ENCODE measurements at places on chromosomes 1 and 21.

- DNase-seq = no peak
Measured at GRCh38 chr1:165253818-165254254, 102.7 kb downstream of the LMX1A start.

DNA sequence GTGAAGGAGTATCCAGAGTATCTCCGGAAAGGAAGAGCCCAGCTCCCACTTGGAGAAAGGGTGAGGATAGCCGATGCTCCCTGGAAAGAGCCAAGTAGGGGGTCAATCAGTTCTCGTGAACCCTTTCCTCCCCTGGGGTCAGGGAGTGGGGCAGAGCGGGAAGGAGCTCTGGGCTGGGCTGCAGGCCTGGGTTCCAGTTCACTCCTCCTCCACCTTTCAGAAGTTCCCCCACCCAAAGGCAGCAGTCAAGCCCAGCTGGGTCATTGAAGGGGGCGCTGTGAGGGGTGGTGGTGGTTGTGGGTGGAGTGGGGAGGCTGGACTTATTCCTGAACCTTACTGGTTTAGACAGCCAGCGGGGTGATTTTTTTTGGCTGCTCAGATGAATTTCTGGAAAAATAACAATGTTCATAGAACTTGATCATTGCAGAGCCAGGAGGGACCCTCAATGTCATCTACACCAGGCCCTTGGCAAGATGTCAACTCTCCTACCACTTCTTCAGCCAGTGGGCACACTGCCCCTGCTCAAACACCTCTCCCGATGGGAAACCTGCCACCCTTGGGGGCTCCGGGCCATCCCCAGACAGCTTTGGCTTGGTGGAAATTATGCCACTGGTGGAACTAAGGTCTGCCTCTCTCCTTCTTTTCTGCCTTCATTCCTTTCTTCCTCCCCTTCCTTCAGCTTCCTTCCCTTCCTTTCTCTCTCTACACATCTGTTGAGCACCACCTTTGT, 235.8 kb downstream of the TRABD2B start:
- no peak for DNase-seq

GRCh38 chr1:145979746-145980456, 15.4 kb downstream of the POLR3GL start:
- no peak for DNase-seq

DNA sequence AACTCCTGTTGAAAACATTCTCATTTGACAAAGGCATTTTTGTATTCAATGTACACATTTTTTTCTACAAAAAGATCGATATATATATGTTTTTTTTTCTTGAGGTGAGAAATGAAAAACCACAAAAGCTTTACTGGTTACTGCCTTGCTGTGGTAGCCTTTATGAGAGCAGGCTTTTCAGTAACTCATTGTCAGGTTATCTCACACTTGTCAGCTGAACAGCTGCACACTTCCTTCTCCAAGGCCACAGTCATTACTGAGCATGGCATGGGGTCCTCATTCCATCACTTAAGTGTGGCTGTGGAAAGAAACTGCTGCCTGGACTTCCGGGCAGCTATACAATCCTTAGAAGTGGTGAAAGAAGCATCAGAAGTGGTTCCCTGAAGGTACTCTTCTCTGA, 169.3 kb upstream of the ZP4 start:
- DNase-seq = no peak

- DNase-seq = no peak
Measured at GRCh38 chr1:32094746-32095521, 12.9 kb upstream of the KPNA6 start.

DNA sequence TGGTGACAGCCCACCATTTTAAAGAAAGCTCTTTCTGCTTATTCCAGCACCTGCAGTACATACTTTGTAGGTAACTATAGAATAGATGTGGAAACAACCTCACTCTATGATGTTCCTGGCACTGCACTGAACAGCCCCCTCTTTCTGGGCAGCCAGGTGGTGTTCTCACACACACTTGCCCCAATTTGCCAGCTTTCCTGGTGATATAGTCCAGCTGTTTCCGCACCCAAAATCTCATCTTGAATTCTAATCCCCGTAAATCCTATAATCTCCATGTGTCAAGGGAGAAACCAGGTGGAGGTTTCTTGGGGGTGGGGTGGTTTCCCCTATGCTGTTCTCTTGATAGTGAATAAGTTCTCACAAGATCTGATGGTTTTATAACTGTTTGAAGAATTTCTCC, 102.2 kb downstream of the FCRL5 start:
- no peak for DNase-seq

DNA sequence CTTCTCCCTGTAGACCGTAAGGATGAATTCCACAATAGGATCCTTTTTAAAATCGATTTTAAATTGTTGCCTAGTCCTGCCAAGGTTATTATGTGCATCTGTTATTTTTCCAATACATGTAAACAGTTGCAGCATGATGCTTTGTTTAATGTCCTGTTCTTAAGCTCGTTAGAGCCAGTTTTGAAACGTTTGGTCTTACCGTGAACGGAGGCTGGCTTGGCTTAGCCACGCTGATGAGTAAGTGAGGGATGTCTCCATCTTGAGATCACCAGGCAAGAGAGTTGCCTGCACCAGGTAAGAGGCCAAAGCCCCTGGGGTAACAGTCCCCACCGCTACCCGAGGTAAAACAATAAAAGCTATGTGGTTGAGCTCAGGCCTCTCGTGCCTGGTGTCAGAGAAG, 17.3 kb downstream of the CSTB start:
- DNase-seq = no peak

- DNase-seq = peak; percentile 72
Measured at GRCh38 chr1:204989266-204990058, 53.5 kb upstream of the CNTN2 start.

- DNase-seq = no peak
Measured at GRCh38 chr21:38413958-38414548, 84.2 kb downstream of the ERG start.

DNA sequence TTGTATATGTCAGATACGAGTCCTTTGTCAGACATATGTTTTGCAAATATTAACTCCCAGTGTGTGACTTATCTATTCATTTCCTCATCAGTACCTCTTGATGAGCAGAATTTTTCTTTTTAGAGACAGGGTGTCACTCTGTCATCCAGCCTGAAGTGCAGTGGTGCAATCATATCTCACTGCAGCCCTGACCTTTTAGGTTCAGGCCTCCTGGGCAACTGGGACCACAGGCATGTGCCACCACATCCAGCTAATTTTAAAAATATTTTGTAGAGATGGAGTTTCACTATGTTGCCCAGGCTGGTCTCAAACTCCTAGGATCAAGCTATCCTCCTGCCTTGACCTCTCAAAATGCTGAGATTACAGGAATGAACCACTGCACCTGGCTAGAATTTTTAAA, 93.0 kb downstream of the HLCS start:
- no peak for DNase-seq

- DNase-seq = no peak
Measured at GRCh38 chr1:50358962-50359361, 64.3 kb downstream of the DMRTA2 start.

- DNase-seq = no peak
Measured at GRCh38 chr1:227272428-227272827, 45.9 kb downstream of the CDC42BPA start.

- no peak for DNase-seq
Measured at GRCh38 chr1:158028969-158029368, 35.5 kb downstream of the KIRREL1 start.

GRCh38 chr1:175192111-175192629, 406 bp downstream of the KIAA0040 start:
- DNase-seq = no peak

DNA sequence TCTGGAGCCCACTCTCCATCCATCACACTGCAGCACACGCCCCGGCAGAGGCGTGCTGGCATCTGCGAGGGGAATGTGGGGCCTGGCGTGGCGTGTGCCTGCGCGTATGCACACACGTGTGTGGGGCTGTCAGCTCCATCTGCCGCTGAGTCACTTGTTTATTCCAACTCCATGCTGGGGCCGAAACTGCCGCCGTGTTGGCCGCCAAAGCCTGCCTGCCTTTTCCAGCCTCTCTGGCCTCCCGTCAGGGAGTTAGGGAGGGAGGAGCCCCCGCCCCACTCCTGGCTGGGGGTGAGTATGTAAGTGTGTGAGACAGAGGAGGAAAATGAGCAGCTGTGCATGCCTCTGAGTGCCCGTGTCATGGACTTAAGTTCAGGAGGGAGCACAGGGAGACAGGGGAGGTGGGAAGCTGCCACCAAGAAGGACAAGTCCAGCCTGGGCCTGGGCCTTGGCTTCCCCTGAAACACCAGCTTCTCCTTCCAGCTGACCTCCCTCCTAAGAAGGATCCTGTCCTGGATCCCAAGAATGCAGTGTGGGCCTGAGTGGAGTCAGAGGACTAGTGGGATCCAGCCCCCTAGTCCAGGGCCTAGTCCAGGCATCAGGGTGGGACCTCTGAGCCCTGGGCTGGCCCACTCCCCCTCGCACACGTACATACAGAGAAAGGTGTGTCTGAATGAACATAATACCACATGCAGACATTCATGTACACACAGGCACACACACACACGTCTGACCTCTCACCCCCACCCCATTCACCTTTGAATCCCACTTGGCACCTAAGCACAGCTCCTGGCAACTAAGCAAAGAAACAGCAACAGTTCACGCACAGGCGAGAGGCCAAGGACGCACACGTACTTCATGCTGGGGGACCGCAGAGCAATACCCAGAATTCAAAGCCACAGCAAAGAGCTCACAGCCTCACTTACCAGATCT, 24.7 kb downstream of the MEF2D start:
- DNase-seq = peak; percentile 30

DNA sequence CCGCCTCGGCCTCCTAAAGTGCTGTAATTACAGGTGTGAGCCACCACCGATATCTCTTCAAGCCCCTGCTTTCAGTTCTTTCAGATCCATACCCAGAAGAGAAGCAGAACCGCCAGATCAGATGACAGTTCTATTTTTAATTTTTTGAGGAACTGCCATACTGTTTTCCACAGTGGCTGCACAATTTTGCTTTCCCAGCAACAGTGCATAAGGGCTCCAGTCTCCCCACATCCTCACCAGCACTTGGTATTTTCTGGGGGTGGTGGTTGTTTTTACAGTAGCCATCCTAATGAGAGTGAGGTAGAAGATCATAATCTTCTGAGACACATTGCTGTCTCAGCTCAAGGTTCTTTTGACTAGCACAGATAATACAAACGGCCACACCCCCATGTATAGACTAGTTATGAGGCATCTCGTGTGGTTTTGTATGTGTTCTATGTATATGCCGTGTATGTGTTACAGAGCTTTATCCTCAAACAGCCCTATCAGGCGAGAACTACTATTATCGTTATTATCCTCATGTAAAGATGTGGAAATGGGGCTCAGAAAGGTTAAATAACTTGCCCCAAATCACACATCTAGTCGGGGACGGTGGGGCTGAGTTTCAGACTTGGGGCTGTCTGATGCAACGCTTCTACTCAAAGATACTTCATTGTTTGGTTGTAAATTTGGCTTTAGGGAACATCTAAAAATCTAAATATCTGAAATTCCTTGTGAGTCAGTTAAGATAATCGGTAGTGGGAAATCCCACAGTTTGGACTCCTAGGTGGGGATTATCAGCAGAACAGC, 12.0 kb downstream of the FHAD1 start:
- DNase-seq = no peak

DNA sequence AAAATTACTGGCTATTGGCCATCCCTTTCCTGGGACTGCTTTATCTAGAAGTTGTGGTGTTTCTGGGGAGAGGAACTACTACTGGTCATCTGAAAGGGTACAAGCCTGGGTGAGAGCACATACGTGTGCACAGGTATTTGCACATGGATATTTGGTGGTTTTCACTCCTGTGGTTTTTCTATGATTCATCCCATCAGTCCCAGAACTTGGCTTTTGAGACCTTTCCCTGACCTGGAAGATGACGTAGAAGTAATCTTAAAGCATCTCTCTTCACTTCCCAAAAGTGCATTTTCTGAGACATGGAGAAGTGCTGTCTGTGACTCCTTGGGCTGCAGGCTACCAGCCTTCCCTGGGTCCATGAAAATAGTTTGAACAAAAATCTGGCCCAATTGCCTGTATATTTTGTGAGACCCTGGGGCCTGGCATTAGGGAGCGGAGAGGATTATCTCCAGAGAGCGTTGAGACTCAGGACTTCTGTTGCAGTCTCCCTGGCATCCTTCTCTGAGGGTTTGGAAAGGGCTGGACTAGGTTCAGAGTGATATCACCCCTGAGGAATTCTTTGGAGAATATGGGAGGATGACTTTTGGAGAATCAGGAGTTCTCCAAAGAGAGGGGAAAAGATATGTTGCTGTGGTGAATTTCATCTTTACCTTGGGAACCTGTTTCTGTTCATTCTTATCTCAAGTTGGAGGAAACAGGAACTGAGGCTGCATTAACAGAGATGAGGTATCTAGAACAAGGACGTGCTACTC, 130.8 kb downstream of the NOS1AP start:
- DNase-seq = no peak

- DNase-seq = no peak
Measured at GRCh38 chr21:41761211-41761933, 5.5 kb downstream of the RIPK4 start.

GRCh38 chr1:1619917-1620361, 4.6 kb downstream of the MIB2 start:
- no peak for DNase-seq

GRCh38 chr1:226086776-226087175, 24.3 kb downstream of the H3-3A start:
- no peak for DNase-seq

- DNase-seq = peak; percentile 27
Measured at GRCh38 chr1:203038891-203039608, 12.8 kb downstream of the PPFIA4 start.

DNA sequence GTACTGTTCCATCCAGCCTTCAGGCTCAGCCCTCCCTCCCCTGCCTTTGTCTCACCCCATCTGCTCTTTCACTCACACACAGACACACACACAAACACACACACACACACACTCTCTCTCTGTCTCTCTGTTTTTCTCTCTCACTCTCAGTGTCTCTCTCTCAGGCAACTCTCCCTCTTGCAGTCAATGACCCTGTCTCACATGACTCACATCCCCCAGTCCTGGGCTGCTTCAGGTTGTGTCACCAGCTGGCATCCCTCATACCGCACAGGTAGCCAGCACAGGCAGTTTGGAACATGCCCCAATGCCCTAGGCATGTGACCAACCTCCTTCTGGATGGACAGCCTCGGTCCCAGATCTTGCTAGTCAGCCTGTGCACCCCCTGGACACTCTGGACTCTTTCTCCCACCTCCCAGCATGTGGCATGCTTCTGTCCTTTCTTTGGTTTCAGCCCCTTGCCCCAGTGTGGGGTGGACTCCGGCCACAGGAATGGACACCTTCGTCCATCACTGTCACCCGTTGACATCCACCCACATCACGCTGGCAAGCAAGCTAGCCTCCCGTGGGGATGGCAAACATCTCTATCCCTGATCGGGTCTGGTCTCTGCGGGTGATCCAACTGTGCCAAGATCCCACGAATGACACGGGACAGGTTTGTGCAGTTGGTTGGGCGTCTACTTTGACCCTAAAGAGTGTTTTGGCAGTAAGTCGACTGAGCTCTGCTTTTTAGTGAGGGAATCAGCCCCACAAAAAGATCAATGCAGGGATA, 23.4 kb upstream of the FCGR2A start:
- no peak for DNase-seq

- no peak for DNase-seq
Measured at GRCh38 chr1:172642970-172643369, 15.9 kb upstream of the FASLG start.

GRCh38 chr1:162214202-162214601, 144.7 kb downstream of the NOS1AP start:
- DNase-seq = no peak

Measured in DMS 273 treated with DMSO at 0.1 percent for 48 hours (cell line).